Stimulated activated CD4-positive, alpha-beta T cell treated with anti-CD3 and anti-CD28 coated beads, Interleukin-4, amount 100 ng/mL, for 24 hours (primary cell): ENCODE measurements at places on chromosomes 6 and 20.
A peak's percentile ranks its signal among the peaks of the same experiment; 100 is the strongest.

- DNase-seq: no peak
These were observed 58.5 kb upstream of the CCDC167 start for GRCh38 chr6:37558168-37558567.

DNA sequence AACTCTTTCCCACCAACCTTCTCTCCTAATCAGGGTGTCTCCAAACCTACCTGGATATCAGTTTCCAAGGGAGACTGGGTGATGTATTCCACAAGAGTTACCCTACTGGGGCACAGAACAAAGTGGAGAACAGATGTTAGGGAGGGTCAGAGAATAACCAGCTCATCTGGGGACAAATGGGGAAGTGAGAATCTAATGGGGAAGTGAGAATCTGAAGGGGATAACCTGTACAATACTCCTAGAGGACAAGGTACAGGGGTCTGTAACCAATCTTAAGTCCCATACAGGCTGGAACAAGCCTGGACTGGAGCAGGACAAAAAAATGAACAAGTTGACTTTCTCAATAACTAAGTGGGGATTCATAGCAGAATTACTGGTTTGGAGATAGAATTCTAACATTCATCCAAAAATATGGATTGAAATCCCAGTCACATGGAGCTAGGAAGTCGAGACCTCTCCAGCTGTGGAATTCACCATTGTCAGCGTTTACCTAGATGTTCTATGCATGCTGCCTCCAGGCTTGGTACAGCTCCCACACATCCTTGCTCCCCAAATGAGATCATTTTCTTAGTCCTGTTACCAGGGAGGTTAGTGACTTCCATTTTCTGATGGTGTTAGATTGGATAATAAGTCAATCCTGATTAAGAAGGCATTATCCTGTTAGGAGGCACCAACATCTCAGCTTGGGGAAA, 214.8 kb upstream of the MOCS1 start:
- no peak for DNase-seq

GRCh38 chr20:37992802-37993409, 40.4 kb downstream of the TTI1 start:
- DNase-seq: peak; percentile 10

DNA sequence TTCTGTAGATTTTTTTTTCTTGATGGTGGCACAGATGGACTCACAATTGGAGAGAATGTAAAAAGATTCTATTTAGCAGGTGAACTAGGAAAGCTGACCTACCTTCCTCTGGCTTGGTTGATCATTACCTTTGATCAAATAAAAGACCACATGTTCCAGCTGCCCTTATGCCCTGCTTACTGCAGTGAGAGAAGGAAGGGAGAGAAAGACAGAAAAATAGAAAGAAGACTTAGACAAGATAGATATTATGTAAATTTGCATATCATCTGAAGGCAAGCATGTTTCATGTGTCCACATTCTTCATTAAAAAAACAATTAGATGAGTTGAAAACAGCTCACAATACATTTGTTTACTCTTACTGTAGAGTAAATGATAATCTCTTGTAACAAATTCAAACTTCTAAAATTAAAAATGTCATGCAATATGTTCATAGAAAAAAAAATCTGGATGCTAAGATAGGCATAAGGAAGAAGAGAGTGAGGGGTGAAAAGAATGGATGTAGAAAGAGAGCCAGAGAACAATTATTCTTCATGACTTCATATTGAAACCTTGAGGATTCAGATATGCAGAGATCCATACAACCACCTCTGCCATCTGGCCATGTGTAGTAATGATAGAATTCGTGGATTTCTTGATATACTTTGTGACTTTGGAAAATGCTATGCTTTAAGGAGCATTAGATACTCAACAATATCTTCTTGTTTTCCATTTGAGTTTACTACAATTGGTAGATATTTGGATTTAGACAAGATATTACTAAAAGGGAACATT, 71.7 kb downstream of the RFX6 start:
- DNase-seq: no peak

- DNase-seq: no peak
These were observed 866.8 kb upstream of the FLRT3 start for GRCh38 chr20:15204234-15204633.

- peak; percentile 83 for DNase-seq
These were observed 65.8 kb upstream of the ARMC2 start for GRCh38 chr6:108782179-108783041.

DNA sequence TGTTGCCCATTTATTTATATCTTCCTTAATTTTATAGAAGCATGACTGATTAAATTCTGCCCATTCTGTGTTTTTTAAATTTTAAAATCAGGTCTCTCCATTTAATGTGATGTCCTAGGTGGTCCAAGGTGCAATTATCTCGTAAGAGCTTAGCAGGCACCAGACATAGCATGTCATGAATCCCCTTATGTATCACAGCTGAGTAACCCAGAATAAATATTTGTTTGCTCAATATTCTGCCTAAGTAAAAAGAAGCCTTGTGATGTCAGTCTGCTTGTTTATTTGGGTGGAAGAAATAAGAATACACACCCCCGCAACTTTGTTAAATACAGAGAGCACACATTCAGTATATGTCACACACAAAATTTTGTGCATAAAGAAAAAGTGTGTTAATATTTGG, 211.3 kb downstream of the FARS2 start:
- DNase-seq: no peak

DNA sequence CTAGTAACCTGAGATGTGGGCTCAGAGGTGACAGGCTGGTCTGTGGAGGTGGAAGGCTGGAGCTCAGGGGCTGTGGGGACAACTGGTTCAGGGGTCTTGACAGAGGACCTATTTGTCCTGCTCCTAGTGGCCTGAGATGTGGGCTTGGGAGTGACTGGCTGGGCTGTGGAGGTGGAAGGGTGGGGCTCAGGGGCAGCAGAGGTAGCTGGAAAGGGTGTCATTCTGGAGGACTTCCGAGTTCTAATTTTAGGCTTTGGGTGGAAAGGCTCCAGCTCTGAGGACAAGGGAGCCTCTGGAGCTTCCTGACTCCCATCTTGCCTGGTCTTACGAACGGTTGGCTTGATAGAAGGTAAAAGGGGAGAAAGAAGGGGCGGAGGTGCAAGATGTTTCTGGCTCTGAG, 11.5 kb downstream of the MDC1 start:
- no peak for DNase-seq

- peak; percentile 41 for DNase-seq
These were observed 20.4 kb upstream of the EFHC1 start for GRCh38 chr6:52399511-52400312.

- no peak for DNase-seq
These were observed 53.2 kb upstream of the NKX2-4 start for GRCh38 chr20:21450572-21450971.

- DNase-seq: no peak
These were observed 50.6 kb downstream of the BMP6 start for GRCh38 chr6:7776509-7776908.

DNA sequence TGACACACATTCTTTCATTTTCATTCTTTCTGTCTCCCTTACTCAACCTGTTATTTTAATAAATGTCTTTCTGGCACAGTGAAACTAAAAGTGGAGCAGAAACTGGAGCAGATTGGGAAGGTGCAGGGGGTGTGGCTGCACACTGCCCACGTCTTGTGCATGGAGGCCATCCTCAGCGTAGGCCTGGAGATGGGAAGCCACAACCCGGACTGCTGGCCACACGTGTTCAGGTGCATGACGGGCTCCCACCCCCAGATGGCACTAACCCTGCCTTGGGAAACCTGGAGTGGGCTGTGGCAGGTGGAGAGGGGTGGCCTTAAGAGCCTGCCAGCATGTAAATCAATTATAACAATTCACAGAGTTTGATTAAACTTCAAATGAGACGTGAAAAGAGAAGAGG, 71.4 kb upstream of the PBOV1 start:
- DNase-seq: no peak

DNA sequence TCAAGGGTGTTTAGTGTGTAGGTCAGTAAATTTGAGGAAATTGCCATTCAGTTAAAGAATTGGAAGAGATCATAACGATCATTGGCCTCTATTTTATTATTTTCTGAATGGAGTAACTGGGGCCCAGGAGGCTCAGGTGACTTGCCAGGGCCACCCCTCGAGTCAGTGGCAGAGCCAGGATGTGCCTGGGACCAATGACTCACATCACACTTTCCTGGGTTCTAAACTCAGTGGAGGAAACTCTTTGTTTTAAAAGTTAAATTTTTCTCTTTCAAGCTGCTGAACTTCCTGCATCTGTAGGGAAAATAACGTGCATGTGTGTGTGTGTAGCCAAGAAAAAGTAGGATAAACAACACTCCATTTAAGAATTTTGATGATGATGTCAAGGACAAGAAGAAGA, 135.5 kb downstream of the MYLK4 start:
- no peak for DNase-seq

DNA sequence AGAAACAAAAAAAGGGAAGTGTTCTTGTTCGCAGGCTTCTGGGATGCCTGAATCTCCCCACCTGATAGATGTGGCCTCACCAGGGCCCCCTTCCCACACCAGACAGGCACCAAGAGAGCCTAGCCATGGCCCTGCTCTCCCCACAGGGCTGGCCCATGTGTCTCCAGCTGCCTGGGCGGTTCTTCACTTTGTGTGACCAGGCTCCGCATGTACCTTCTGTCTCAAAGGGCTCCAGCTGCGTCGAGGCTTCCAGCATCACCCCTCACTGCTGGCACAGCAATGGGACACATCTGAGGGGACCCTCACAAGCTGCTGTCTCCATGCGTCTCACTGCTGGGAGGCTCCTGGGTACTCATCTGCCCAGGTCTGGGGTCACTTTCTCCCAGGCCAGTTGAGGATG, 362.9 kb downstream of the ZFAND3 start:
- DNase-seq: no peak

- no peak for DNase-seq
These were observed 81.5 kb downstream of the MAP7 start for GRCh38 chr6:136468711-136469110.

- no peak for DNase-seq
These were observed 77.5 kb upstream of the SIRPA start for GRCh38 chr20:1817577-1818211.

DNA sequence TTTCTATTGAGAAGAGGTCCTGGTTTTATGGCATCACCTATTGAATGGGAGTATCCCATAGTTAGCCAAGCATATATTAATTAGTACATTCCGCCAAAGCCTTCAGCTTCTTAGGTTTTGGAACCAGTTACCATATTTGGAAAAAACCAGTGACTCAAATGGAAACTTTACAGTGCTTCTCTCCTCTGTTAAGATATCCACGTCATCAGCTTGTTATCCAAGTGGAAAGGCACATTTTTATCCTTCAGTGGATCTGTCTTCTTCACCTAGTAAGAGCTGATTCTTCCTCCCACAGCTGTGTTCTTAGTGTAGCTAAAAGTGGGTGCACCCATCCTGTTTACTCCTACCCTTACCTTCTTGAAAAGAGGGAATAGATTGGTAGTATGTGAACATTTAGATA, 34.5 kb downstream of the TPD52L1 start:
- no peak for DNase-seq

- no peak for DNase-seq
These were observed 19.5 kb downstream of the ZNF311 start for GRCh38 chr6:28985462-28986164.

GRCh38 chr6:42419490-42420280, 32.0 kb downstream of the TRERF1 start:
- no peak for DNase-seq

DNA sequence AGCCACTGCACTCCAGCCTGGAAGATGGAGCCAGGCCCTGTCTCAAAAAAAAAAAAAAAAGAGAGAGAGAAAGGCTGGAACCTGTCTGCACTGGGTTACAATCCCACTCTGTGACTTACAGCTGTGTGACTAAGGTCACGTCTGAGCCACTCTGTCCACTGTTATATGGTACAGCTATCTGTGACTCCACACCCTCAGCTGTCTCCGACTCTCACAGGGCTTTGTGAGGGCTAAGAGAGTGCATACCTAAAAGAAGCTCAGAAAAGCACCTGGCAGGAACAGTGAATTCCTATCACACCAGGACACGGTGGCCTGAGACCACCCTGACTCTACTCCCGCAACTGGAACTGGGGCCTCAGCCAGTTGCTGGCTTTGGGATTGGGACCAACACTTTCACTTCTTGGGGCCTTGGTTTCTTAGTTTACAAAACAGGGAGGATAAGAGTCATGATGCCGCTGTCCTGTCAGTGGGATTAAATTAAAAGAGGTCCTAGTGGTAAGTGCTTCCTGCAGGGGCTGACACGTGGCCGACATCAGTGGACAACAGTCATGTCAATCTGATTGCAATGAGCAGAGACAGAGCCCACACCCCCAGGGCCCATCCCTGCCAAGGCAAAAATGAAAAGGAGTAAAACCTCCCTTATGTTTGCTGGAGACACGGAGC, 5.7 kb upstream of the CD93 start:
- no peak for DNase-seq

- no peak for DNase-seq
These were observed 9.5 kb downstream of the OVOL2 start for GRCh38 chr20:18048176-18048575.

- DNase-seq: no peak
These were observed 58.7 kb downstream of the GTF2H5 start for GRCh38 chr6:158226655-158227512.

DNA sequence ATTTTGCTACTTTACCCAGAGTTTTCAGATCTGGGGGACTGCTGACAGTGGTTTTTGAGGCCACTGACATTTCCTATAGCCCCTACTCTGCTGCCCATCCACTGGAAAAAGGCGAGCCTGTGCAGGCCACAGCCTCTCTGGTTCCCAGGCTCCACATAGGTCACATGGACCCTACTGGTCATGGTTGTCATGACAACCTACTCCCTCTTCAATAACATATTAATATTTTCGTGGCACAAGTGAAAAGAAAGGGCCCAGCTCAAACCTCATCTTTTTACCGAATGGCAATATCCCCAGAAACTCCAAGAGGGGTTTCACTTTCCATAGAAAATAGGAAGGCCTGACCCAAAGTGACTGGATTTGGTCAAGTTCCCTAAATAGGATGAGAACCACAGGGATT, 11.0 kb upstream of the FOXO3 start:
- no peak for DNase-seq
